ENCODE measurements at places on chromosomes 4 and X.

DNA sequence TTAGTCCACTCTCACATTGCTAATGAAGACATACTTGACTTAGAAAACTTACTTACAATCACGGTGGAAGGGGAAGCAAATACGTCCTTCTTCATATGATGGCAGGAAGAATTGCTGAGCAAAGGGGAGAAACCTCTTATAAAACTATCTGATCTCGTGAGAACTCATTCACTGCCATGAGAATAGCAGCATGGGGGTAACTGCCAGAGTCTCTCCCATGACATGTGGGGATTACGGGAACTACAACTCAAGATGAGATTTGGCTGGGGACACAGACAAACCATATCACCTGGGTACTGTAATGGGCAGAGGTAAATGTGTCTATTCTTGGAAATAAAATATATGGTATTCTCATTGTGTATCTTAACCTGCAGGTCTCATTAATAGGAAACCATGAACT lies 711.6 kb upstream of the GRID2 start:
- no peak for DNase-seq

DNA sequence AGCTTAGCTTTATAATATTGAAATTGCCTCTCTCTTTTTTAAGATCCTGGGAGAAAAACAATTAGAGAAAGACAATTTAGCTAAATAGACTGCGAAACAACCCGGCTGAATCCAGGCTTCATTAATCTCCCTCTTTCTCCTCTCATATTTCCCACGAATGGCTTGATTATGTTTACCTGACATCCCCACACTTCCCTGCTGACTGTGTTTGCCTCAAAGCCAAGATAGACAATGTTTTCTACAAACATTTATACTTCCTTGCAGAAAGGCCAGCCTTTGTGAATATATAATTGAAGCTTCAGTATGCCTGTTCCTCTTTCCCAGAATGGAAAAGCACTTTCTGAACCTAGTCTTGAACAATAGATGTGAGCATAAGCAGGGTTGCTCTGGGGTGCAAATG lies 566.8 kb downstream of the PDHA2 start:
- no peak for DNase-seq

- no peak for DNase-seq
Measured at GRCh38 chr4:6029254-6029653, 11.0 kb upstream of the C4orf50 start.

DNA sequence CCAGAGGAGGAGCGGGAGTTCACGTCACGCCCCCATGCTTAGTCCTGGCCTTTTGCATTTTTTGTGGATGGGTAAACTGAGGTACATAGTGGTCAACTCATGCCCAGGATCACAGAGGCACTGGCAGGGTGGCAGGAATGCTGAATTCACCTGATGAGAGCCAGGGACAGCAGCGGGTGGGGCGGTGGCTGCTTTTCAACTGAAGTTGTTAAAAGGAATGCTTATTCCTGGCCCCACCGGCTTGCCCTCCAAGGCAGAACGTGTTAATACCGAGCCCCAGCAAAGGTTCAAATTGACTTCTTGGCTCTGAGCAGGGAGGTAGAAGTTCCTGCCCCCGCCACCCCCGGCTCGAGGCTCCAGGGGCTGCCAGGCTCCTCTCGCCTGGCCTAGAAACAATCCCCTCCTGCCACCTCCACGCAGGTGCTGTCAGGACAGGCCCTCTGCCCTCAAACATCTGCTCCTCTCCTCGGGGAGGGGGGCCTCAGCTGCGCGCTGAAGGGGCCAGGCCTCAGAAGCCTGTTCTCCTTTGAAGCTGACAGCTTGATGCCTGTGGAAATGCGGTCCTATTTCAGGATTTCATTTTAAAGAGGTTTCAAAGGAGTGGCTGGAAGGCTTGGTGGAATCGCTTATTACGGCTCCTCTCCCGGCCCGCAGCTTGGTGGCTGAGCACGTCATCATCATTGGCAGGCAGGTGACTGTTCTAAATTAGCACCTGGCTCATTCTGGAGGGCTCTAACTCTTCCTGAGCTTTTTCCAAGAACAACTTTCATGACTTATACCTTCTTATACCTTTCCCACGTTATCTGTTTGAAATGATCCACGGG lies 93.0 kb downstream of the PHKA2 start:
- DNase-seq, result no peak

- peak; percentile 75 for DNase-seq
Measured at GRCh38 chrX:18617407-18617750, 54.5 kb downstream of the RS1 start.

DNA sequence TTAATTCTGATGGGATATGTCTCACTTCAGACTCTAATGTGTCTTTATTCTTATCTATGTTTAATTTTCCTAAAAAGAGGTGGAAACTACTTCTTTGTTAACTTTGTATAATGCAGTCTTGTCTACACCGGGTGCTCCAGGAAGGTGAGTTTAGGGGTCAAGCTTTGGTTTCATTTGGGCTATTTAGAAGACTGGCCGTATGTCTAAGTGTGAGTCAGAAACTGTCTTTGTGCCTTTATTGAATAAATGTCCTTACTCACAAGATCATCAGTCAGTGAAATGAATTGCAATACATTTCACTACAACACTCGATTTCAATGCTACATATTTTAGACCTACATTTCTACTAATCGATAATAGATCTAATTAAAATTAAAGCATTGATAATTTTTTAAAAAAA lies 56.2 kb downstream of the PROM1 start:
- no peak for DNase-seq

DNA sequence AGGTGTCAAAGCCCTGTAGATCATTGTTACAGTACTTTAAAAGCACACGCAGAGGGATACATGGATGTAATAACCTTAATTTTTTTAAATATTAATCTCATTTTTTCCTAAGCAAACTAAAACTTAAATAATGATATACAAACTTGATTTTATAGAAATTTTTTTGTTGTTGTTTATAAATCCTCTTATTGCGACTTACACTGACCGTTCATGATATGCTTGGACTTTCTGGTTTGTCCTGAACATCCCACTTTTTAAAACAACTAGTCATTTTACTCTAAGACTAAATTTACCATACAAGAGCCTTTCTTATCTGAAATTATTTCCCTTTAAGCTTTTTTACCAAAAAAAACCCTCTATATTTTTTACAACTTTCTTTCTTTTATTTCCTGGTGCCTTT lies 2106.0 kb downstream of the PCDH7 start:
- peak; percentile 52 for DNase-seq

DNA sequence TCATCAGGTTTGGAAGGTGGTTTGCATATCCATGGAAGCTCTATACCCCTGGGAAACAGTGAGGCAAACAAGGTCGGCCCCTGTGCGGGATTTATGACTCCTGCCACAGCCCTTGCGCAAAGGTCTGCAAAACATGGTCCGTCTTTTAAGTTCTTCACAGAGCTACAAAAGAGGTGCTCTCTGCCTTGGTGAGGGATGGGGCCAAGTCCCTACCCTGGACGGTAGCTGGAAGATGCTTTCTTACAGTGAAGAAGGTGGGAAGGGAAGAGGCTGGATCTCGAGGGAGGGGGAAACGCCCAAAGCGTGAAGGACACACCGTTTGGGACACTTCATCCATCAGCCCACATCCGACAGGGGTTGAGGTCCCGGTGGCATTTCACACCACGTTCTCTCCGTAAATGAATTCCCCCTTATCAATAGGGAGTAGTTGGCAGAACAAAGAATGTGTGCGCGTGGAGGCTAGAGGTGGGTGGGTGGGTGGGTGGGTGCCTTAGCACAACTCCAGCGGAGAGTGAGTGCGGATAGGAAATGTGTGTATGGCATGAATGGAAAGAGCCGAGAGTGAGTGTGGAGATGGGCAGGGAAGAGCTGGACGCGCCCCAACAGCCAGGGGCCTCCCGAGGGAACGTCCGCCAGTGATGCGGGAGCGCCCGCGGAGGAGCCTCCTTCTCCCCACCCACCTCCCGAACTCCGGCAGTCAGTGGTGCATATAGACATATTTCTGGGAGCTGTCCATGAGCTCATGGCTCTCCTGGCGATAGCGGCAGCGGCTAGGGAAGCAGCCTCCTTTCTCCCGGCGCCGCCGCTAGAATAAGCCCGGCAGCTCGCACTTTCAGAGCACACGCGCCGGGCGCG lies 68.3 kb downstream of the LARP7 start:
- peak; percentile 40 for DNase-seq

GRCh38 chr4:144787365-144788258 lies 141.7 kb downstream of the HHIP start:
- DNase-seq, result peak; percentile 56

DNA sequence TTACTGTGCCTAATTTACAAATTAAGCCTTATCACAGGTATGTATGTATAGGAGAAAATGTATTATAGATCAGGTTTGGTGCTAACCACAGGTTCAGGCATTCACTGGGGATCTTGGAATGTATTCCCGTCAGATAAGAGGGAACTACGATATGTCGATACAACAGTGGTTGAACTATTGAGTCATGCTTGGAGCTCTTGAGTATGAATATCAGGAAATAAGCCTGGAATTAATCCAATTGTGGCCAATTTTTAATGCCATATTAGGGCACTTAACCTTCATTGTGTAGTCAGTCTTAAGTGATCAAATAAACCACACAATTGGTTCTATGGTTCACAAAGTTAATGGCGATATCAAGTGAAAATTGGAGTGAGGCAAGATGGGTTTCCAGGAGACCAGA lies 556.5 kb downstream of the IL1RAPL1 start:
- no peak for DNase-seq

GRCh38 chr4:185110375-185110823 lies 32.7 kb upstream of the SLC25A4 start:
- DNase-seq, result no peak

- no peak for DNase-seq
Measured at GRCh38 chr4:67853336-67853735, 30.5 kb downstream of the TMPRSS11D start.

DNA sequence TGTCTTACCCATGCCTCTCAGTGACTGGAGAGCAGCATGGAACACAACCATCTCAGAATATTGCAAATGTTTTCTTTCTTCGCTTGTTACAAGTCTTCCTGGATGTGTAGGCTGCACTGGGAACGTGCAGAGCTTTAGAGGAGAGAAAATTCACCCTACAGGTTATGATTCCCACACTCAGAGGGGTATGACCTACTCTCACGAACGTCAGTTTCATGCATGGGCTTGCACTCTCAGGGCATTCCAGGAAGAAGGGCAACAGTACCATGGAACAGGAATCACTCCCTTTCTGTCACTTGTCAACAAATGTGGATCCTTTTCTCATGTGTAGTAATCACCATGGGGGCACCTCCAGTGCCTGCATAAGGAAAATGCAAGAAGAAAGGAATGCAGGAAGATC lies 75.8 kb downstream of the NBDY start:
- DNase-seq, result no peak

GRCh38 chrX:290476-291166 lies 9.4 kb downstream of the PLCXD1 start:
- no peak for DNase-seq

- peak; percentile 19 for DNase-seq
Measured at GRCh38 chr4:109435635-109436034, 2.0 kb downstream of the SEC24B start.

GRCh38 chr4:185549095-185549639 lies 13.9 kb upstream of the PDLIM3 start:
- DNase-seq, result no peak

DNA sequence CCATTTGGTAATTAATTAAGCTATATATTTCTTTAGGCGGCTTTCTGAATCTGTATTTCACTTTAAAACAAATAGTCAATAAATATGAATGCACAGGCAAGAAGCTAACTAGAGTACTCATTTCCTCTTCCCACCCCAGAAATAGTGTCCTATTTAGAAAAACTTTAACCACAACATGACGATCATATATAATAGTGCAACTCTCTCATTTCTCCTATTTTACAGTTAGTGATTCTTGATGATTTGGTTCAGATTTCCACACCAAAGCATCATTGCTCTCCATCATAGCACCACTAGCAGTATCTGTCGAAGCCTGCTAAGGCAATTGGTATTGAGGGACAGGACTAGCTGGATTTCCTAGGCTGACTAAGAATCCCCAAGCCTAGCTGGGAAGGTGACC lies 184.0 kb upstream of the GALNTL6 start:
- no peak for DNase-seq

- no peak for DNase-seq
Measured at GRCh38 chrX:47171996-47172395, 21.6 kb upstream of the UBA1 start.

GRCh38 chr4:144531841-144532240 lies 114.1 kb upstream of the HHIP start:
- peak; percentile 1 for DNase-seq

DNA sequence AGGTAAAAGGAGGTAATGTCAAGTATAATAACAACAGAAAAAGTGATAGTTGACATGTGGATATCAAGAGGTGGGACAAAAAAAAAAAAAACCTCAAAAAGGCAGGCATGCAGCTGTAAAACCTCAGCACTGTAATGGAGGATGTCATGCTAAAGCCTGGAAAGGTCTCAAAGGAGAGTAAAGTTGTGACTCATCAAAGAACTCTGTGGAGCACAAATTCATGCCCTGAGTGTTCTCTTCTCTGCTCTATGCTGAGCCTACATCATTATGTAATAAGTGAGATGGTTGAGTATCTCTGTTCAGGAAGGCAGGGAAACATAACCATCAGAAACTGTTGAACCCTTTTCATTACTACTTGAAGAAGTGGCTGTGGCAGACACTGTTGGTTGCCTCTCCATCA lies 597.8 kb downstream of the BCOR start:
- no peak for DNase-seq

- DNase-seq, result no peak
Measured at GRCh38 chr4:8229331-8229975, 30.4 kb downstream of the SH3TC1 start.

- peak; percentile 51 for DNase-seq
Measured at GRCh38 chr4:32560306-32560705, 1840.1 kb downstream of the PCDH7 start.

DNA sequence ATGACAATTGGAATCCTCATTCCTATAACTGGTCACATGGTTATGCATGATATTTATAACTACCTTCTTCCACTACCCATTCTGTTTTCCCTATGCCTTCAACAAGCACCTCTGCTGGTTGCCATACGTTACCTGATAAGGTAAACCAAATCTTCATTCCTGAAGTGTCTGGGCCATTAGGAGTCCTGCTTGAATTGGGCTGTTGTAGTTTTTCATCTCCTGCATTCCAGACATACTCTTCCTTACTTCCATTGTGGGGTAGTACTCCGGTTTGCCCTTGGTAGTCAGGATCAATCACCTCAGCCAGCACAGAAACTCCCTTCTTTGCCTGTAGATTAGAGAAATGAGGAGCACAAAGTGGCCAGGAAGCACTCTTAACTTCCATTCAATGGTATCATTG lies 109.1 kb upstream of the LANCL3 start:
- DNase-seq, result no peak

DNA sequence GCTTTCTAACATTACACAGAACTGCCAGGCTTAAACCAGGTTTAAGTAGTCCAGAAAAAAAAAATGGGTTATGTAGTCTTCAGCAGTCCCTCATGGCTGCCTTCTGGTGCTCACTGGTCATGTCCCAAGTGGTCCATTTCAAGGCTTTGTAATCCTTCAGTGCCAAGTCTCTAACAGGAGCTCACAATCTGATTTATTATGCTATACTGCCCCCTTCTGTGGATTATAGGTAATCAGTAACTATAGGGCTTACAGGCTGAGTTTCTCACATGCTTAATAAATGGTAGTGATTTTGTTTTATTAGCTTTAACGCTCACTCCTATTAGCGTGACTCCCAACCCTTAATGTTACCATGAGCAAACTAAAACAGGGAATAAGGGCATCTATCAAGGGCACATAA lies 92.5 kb upstream of the EDA2R start:
- DNase-seq, result peak; percentile 49

GRCh38 chr4:56181140-56181953 lies 205.9 kb downstream of the AASDH start:
- peak; percentile 52 for DNase-seq

- DNase-seq, result no peak
Measured at GRCh38 chrX:124239911-124240310, 92.5 kb upstream of the TEX13D start.
